Cardiac muscle cell (in vitro differentiated cells and primary cell): ENCODE measurements at places on chromosomes 1 and 21.

- peak; percentile 79 for DNase-seq
These were observed 57.5 kb downstream of the BCL9 start for GRCh38 chr1:147598621-147599361.

GRCh38 chr1:153679337-153680119 lies 1.0 kb downstream of the NPR1 start:
- DNase-seq: peak; percentile 33

DNA sequence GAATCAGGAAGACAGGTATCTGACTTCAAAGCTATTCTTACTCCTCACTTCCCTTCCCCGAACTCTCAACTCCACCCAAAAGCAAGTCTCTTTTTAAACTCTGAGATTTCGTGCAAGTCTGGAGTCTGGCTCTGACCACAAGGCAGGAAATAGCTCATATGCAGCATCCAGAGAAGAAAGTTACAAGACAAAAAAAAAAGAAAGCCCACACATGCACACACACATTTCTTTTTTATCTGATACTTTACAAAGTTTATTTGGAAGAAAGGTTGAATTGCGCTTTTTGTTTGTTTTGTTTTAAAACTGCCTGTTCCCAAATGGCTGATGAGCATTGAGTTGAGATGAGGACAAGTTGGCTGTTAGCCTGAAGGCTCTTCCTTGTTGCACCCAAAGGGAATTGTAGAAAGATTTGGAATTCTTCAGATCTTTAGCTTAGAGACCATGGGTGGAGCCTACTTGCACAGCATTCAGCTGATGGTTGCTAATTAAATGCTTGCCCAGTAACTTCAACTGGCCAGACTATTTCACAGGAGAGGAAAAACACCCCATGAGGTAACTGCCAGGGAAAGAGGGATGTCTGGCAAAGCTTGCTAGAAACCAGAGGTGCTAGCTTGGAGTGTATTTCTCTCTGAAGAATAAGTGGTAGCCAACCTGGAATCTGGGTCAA lies 490.3 kb downstream of the TTLL7 start:
- no peak for DNase-seq

DNA sequence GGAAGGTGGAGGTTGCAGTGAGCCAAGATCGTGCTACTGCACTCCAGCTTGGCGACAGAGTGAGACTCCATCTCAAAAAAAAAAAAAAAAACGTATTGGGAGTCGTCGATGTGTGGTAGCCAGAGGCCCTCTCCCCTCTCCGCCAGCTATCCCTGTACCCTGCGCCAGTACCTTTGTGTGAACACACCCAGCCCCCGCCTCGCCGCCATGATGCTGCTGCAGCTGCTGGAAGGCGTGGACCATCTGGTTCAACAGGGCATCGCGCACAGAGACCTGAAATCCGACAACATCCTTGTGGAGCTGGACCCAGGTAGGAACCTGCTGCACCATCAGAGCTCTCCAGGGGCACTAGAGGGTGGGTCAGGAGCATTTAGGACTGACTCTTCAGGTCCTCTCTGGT lies 12.2 kb downstream of the PINK1 start:
- DNase-seq: no peak

DNA sequence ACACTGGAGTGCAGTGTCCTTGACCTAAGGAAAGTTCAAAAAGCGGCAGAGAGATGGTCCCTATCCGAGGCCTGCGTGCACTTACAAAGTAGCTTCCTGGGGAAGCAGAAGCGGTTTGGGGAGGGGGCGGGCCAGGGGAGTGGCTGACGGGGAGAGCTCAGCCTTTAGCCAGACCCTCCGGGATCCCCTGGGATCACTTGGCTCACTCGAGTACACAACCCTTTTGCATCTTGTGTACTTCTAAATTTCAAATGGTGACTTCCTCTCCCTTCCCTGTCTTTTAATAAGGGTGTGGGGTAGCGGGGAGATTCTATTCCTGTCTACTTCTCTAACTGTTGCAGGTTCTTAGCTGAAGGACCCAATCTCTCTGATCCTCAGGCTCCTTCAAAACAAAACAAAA lies 18.1 kb upstream of the SNX27 start:
- DNase-seq: no peak
